ENCODE measurements at places on chromosomes 1 and 21.
A peak's percentile ranks its signal among the peaks of the same experiment; 100 is the strongest.

- no peak for DNase-seq
Measured at GRCh38 chr1:6868660-6869380, 83.6 kb downstream of the CAMTA1 start.

- no peak for DNase-seq
Measured at GRCh38 chr1:69163779-69164178, 403.9 kb upstream of the LRRC7 start.

- no peak for DNase-seq
Measured at GRCh38 chr21:34268493-34268892, 95.3 kb upstream of the KCNE2 start.

DNA sequence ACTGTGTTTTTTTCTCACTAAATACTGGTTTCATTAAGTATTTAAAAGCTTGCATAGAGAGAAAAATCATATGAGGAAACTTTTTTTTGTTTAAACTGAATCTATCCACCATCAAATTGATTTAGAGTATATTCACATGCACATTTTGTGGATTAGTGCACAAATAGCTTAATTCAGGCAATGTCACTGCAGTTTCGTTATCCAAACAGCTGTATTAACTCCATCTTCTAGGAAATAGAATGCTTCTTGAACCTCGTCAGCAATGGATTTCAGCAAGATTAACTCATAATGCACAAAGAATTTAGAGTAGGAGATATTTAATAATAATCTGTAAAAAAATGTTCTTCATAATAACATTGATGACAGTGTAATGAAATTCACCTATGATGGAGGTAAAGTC, 37.5 kb downstream of the NEXN start:
- DNase-seq = no peak

DNA sequence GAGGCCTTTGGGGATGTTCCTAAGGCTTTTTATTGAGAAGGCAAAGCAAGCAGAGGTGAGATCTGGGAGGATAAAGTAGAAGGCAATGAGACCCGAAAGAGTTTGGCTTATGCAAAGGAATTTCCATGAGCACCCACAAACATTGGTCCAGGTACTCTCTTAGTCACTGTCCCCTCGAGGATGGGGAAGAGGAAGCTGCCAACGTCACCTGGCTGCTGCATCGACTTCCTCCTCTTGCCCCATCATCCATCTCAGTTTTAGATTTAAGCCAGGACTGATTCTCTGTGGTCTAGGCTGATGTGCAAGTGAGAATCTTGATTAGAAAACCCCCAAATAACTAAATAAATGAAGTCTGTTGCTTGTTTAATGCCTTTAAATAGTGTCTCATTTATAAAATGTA, 28.7 kb downstream of the RUNX1 start:
- DNase-seq = peak; percentile 57

GRCh38 chr1:8889925-8890785, 11.7 kb upstream of the ENO1 start:
- no peak for DNase-seq

DNA sequence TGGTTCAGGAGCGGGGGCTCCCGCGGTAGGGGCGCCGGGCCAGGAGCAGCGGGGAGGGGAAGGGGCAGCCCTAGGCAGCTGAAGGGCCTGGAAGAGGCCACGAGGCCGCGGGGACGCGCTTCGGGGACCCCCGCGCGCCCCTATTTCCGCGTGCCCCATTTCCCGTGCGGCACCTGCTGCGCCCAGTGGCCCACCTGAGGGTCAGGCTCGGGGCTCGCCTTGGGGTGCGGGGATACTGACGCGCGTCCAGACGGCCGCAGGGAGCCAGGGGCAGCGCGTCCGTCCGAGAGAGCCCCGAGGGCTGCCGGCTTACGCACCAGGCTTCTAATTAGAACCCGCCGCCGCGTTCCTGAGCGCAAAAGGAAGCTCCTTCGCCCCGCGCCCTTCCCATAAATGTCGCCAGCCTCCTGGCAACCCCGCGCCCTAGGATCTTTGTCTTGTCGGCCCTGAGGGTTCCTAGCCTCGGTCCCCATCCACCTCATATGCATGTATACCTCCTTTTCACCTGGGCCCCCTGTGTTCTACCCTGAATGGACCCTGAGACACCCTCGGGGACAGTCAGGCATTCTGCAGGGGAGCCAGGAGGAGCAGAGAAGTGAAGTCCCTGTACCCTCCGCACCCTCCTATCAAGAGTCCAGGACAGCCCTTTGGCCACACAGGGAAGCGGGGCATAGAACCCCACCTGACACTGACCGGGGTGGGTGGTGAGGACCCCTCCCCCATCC, 1.8 kb downstream of the WNT3A start:
- DNase-seq = no peak

DNA sequence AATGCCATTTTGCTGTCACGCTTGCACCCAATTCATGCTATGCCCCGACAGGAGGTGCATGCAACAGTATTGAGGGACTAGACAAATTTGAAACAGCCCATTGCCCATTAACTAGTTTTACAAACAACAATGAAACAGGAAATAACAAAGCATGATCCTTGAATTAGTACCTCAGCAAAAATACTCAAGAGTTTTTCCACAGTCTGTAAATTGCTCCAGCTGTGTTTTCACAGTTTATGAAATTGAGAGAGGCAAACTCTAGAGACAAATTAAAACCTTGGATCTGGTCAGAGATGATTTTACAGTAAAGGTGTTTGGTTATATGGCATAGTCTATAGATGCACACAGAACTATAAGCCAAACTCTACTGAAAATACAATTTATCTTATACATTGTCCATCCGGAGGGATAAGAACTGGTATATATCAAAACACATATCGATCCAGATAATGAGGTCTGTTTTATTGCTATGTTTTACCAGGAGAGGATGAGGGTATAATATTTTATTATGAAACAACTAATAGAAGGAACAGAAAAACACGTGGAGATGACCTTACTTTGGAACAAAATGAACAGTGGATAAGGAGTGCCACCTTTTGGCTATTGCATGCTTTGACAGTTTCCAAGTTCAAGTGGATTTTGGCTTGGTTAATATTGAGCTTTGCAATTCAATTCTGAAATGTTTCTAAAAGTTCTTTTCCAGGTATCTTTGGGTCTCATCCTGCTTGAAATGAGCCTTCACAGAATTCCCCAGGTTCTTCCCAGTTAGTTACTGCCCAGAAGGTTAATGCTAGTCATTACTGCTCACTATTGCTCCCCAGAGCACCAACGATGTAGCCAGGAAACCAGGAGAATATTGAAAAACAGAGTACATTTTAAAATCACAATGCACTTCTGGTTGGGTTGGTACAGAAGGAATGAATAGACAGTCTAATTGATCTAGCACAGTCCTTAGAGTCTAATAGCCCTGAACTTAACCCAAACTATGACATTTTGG, 45.7 kb downstream of the ZC3H11B start:
- DNase-seq = no peak

GRCh38 chr1:38014171-38014570, 1.6 kb downstream of the UTP11 start:
- no peak for DNase-seq

DNA sequence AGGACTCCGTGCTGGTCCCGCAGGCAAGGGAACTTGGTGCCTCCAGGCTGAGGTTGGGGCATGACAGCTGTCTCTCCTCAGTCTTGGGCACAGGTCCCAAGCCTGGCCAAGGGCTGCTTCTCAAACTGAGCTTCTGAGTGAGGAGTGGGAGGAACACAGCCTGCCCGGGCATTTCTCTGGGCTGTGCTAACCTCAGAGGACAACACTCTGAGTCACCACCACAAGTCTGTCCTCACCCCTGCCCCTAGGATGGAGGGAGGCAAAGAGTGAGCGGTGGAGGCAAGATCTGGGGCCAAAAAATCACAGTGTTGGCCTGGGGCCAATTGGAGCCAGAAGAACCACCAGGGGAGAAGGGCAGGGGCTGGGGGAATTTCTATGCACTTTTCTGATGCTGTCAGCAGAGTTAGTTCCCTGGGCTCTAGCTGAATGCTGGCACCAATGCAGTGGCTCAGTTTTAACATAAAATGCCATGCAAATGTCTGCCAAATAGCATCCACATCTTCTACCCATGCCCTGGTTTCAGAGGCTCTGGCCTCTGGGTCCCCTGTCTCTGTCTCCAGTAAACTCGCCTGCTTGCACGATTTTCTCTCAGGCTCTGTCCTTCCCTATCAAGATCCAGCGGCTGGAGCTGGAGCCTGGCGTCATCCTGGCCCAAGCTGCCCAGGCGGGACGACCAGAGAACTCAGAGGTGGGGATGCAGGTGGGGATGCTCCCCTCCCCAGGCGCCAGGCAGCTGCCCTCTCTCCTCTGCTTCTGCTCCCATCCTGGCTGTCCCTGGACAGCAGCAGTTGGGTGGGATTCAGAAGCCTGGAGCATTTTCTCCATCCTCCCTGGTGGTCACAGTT, 11.0 kb upstream of the CDK18 start:
- no peak for DNase-seq

- DNase-seq = no peak
Measured at GRCh38 chr1:240618946-240619345, 7.0 kb upstream of the GREM2 start.

DNA sequence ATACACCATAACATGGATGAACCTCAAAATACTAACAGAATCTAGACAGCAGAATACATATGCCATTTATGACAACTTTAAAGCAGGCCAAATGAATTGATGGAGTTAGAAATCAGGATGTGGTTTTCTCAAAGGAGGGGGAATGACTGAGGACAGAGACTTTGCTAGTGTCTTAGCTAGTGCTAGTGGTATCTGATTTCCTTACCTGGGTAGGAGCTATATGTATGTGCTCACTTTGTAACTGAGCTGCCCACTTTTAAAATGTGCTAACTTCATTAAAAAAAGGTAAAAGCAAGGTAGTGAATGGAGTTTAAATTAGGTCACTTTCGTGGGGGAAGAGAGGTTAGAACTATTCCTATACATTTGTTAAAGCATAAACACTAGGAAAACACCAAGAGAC, 2.6 kb downstream of the GTF2B start:
- DNase-seq = no peak

GRCh38 chr1:212257157-212257556, 28.1 kb upstream of the PPP2R5A start:
- DNase-seq = no peak

- peak; percentile 36 for DNase-seq
Measured at GRCh38 chr1:168469690-168470089, 74.1 kb downstream of the XCL2 start.

DNA sequence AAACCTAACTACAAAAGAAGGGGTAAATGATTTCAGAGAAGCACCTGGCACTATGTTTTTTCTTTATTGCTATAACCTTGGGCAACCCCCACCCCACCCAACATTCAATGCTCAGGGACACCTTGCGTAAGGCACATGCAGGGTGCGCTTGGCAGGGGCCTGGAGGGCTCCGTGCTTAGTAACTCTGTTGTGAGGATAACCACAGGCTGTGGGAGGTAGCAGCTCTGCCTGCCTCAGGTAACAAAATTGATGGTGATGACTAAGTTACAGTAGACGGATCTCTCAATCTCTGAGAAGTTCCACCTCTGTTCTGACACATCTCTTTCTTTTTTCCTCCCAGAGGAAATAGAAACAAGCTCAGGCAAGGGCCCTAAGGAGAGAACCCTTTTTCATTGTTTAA, 8.7 kb upstream of the CCN1 start:
- no peak for DNase-seq

- no peak for DNase-seq
Measured at GRCh38 chr1:39656391-39656790, 15.5 kb downstream of the NT5C1A start.

DNA sequence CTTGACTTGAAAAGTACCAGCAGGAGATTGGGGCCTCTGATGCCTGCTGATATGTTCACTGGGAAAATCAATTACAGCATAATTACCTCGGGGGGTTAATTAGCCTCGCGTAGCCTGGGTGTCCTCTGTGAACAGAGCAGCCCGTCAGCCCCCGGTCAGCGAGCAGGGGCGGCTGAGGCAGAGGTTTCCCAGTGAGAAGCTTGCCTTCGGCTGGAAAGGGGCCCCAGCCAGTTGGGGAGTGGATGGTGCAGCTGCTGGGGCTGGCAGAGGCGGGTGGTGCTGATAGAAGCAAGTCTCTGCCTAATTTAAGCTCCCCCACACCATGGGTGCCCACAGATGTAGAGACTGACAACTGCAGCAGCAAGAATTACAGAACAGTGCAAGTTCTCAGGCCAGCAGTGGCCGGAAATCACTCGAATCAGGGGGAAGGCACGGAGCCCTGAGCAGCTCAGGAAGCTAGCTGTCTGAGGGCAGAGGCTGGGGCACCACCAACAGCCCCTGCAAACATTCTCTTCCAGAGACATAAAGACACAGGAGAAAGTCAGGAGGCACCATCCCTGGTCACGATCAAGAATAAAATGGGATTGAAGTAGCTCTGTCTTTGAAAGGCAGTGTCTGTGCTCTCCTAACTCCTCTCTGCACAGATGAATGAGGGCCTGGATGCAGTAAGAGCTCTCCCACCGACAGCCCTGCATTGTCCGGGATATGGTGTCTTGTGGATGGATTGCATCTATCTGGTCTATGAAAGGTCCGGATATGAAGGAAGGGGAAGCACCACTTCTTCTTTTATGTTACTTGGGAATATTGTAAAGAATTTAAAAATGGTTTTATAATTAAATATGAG, 166.5 kb upstream of the CD34 start:
- DNase-seq = no peak

DNA sequence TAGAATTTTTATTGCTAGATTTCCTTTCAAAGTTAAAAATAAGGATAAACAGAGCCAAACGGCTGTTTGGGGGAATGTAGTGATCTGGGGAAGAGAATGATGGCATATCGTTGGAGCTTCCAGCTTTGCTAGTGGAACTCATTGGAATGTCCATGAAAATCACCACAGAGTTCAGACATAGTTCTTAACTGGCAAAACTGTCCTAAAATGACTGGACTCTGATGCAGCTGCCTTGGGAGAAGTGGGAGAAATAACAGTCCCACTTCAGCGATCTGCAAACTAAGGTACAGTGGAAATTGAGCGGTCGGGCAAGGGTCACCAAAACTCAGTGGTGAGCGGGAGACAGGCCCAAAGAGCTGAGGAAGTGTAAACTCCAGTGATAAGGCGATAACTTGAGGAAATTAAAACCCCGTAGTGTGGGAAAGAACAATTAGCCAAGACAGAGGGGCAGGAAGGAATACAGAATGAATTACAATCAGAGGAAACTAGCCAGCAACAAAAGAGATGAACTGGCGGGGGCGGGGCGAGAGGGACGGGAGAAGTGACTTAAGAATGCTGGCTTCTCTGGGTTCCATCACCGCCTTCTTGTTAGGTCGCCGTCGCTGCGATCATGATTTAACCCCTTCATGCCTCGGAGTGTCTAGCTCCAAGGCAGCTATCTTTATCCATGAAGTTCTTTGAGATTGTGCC, 89.8 kb upstream of the ARHGAP29 start:
- DNase-seq = no peak

- DNase-seq = no peak
Measured at GRCh38 chr1:246065592-246065991, 441.5 kb downstream of the SMYD3 start.

DNA sequence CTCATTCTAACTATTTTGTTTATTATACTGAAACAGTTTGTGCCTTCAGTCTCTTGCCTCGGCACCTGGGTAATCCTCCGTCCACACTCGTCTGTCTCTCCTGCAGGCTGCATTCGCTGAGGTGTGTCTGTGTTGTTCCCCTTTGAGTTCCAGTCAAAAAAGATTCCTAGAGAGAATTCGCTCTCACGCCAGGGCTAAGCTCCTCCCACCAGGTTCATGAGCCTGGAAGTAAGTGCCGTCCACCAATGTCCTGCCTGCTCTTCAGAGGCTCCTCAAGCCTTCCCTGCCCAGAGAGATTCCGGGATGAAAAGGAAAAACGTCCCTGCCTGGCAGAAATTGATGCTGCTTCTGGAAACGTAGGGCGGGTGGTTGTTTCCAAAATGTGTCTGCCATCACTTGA, 12.9 kb downstream of the KIAA2013 start:
- DNase-seq = no peak
